Fibroblast of lung (primary cell): ENCODE measurements at places on chromosomes 2 and 18. TPM values are rescaled to one million over a fixed set of nuclear protein-coding genes. Genes with fewer than 3 reads are reported as not detected.

The NCK2 gene
- 25.4 and 30.8 TPM in 2 replicates for total RNA-seq

The LOXHD1 gene
- not detected in 2 replicates for total RNA-seq

The SPRED2 gene
- total RNA-seq: 6.7 and 9.4 TPM in 2 replicates

The TOGARAM2 gene
- 0.26 and 0.33 TPM in 2 replicates for total RNA-seq

The SKA1 gene
- total RNA-seq: 1.0 and 4.6 TPM in 2 replicates

The KLHL41 gene
- 3.8 and 4.6 TPM in 2 replicates for total RNA-seq

The FAM237A gene
- total RNA-seq: not detected in 2 replicates

The SUCLG1 gene
- 63.1 and 71.1 TPM in 2 replicates for total RNA-seq

The CYP26B1 gene
- total RNA-seq: 0.17 and 0.51 TPM in 2 replicates

The CREG2 gene
- total RNA-seq: under 0.01 and 0.50 TPM in 2 replicates

The ALPI gene
- not detected in 2 replicates for total RNA-seq

The EMX1 gene
- total RNA-seq: not detected in 2 replicates

The KCTD1 gene
- 7.4 and 8.4 TPM in 2 replicates for total RNA-seq

The IL1B gene
- 0.26 TPM in 1 of 2 replicates, not detected in the other for total RNA-seq

The NTSR2 gene
- total RNA-seq: under 0.01 TPM in 1 of 2 replicates, not detected in the other

The APCDD1 gene
- 4.9 and 17.3 TPM in 2 replicates for total RNA-seq

The BOLL gene
- not detected in 2 replicates for total RNA-seq

The TMEM169 gene
- total RNA-seq: 0.26 and 0.50 TPM in 2 replicates

The FNDC4 gene
- 12.8 and 18.3 TPM in 2 replicates for total RNA-seq

The EPB41L3 gene
- 29.9 and 37.0 TPM in 2 replicates for total RNA-seq

The PIAS2 gene
- 12.8 and 14.4 TPM in 2 replicates for total RNA-seq

The NT5C1B gene
- not detected in 2 replicates for total RNA-seq

The TGFBRAP1 gene
- total RNA-seq: 14.1 and 14.9 TPM in 2 replicates

The ERBB4 gene
- total RNA-seq: under 0.01 and 0.17 TPM in 2 replicates

The ZNF512 gene
- 16.4 and 23.6 TPM in 2 replicates for total RNA-seq

The CASP10 gene
- total RNA-seq: 4.9 and 8.1 TPM in 2 replicates

The C2orf81 gene
- 0.77 and 1.5 TPM in 2 replicates for total RNA-seq

The STAT4 gene
- total RNA-seq: 0.51 and 0.66 TPM in 2 replicates

The ARID5A gene
- total RNA-seq: 7.2 and 9.7 TPM in 2 replicates

The APOB gene
- under 0.01 TPM in 2 replicates for total RNA-seq

The DCDC2C gene
- not detected in 2 replicates for total RNA-seq

The PTRHD1 gene
- total RNA-seq: 23.6 and 29.9 TPM in 2 replicates

The CFAP210 gene
- total RNA-seq: not detected in 2 replicates

The SLC30A3 gene
- under 0.01 TPM in 1 of 2 replicates, not detected in the other for total RNA-seq

The STARD6 gene
- total RNA-seq: 0.33 TPM in 1 of 2 replicates, not detected in the other

The PIEZO2 gene
- 6.6 and 32.9 TPM in 2 replicates for total RNA-seq

The REEP1 gene
- not detected in 2 replicates for total RNA-seq

The DSG2 gene
- 0.33 and 1.0 TPM in 2 replicates for total RNA-seq

The PTH2R gene
- total RNA-seq: under 0.01 TPM in 1 of 2 replicates, not detected in the other

The TCF23 gene
- under 0.01 TPM in 1 of 2 replicates, not detected in the other for total RNA-seq

The DNAJC5G gene
- not detected in 2 replicates for total RNA-seq

The YPEL5 gene
- total RNA-seq: 97.1 and 159 TPM in 2 replicates

The CFC1 gene
- total RNA-seq: not detected in 2 replicates

The CEBPZOS gene
- total RNA-seq: 12.6 and 16.8 TPM in 2 replicates

The GALNT14 gene
- total RNA-seq: under 0.01 and 0.83 TPM in 2 replicates
